ENCODE measurements at places on chromosomes 5 and 9. TPM values are rescaled to one million over a fixed set of nuclear protein-coding genes. Genes with fewer than 3 reads are reported as not detected.

Gene BHMT2
- 34.3 TPM for total RNA-seq

Gene NTNG2
- 11.5 TPM for total RNA-seq

Gene C9orf153
- not detected for total RNA-seq

Gene STXBP1
- total RNA-seq = 15.4 TPM

Gene NXNL2
- not detected for total RNA-seq

Gene TRPM3
- total RNA-seq = 5.3 TPM

Gene GADD45G
- total RNA-seq = 105 TPM

Gene BARHL1
- not detected for total RNA-seq

Gene IFNA8
- not detected for total RNA-seq

Gene PTPN3
- total RNA-seq = 2.5 TPM

DNA sequence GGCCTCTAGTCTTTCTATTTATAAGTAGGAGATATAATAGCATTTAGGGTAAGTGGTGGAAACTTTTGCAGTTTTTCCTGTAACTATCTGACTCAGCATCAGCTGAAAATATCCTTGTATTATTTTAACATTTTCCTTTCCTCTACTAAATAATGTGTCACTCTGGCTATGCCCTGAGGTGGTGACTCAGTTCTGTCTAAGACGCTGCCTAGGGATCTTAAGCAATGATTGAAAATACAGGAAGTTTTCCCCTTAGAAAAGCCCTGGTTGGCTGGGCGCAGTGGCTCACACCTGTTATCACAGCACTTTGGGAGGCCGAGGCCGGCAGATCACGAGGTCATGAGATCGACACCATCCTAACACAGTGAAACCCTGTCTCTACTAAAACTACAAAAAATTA lies 9.3 kb upstream of the EDIL3 start:
- DNase-seq = no peak

GRCh38 chr9:88258601-88259000 lies 120.3 kb upstream of the SPATA31C2 start:
- peak; percentile 56 for DNase-seq

- no peak for DNase-seq
These were observed 521.0 kb upstream of the CHD1 start for GRCh38 chr5:99449786-99450185.

GRCh38 chr9:90906316-90907055 lies 104.9 kb downstream of the SYK start:
- DNase-seq = no peak

GRCh38 chr5:117425163-117425562 lies 850.5 kb upstream of the SEMA6A start:
- DNase-seq = no peak

DNA sequence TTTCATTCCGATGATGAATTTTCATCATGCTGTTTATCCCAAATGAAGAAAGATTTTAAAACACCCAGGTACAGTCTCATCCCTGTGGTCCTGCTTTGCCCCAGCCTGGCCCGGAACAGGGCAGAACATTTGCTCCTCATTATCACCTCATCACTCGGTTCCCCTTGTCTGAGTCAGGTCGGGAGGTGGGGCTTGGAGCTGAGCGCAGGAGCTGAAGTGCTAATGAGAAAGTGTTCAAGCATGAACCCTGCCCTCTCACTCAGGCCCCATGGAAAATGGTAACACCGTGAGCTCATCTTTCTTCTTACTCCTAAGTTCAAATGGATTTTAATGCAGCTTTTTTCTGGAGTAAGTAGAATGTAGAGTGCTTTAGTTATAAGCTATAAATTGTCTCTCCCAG lies 466.2 kb downstream of the KDM4C start:
- DNase-seq = no peak

GRCh38 chr5:153211076-153211475 lies 279.4 kb upstream of the GRIA1 start:
- no peak for DNase-seq

DNA sequence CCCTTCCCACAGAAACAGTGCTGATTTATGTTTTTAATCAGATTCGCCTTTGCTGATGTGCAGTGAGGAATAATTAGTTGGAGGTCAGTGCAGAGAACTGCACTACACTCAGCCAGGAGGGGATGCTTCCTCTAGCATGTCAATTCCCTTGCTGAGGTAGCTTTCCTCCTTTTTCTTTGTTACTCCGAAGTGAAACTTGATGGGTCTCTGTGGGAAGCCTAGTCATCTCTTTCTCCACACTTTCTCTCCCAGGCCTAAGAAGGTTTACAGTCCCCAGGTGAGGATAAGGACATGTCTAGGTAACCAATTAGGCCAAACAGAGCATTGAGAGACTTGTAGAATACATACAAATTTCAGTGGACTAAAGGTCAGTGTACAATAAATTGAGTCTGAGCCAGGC lies 461.8 kb downstream of the KIF4B start:
- no peak for DNase-seq

- DNase-seq = no peak
These were observed 2.7 kb downstream of the PRRC2B start for GRCh38 chr9:131396626-131397025.

DNA sequence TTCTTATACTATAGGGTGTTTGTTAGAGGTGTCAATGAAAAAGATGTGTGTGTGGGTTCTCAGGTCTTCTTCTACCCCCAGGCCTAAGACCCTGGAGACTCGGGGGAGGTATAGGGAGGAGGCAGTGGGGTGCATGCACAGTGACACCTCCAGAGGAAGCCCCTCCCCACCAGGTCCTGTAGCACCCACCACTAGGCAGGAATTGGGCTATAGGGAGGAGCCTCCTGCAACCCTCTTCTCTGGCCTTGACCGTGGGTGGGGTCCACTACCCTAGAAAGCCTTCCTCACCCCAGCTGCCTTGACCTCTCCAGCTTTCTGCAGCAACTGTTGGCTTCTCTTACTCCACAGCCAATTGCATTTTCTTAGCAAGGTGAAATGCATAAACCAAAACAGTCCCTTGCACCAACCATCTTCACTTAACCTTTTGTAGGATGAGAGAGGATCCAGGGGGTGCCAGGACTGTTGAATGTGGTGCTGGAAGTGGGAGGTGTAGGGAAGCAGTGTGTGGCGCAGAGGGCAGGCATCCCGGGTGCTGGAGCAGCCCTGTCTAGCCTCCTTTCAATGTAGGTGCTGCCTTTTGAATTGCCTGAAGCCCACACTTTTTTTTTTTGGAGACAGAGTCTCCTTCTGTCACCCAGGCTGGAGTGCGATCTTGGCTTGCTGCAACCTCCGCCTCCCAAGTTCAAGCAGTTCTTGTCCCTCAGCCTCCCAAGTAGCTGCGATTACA lies 128.5 kb downstream of the RGS3 start:
- DNase-seq = peak; percentile 13

DNA sequence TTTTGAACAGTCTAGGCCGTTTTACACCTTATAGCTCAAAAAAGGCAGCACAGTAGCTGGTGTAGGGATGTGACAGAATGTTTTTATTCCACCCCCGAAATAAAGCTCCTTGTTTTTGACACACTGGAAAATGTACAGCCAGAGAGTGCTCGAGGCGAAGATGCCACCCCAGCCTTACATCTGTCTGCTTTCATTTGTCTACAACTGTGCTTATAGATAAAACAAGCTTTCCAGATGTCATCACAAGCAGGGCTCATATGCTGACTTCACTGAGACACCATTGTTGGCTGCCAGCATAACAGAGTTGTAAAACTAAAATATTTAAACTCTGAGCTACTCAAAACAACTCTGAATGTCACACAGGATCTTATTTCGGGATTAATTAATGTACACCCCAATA lies 386.3 kb downstream of the BNC2 start:
- DNase-seq = no peak

DNA sequence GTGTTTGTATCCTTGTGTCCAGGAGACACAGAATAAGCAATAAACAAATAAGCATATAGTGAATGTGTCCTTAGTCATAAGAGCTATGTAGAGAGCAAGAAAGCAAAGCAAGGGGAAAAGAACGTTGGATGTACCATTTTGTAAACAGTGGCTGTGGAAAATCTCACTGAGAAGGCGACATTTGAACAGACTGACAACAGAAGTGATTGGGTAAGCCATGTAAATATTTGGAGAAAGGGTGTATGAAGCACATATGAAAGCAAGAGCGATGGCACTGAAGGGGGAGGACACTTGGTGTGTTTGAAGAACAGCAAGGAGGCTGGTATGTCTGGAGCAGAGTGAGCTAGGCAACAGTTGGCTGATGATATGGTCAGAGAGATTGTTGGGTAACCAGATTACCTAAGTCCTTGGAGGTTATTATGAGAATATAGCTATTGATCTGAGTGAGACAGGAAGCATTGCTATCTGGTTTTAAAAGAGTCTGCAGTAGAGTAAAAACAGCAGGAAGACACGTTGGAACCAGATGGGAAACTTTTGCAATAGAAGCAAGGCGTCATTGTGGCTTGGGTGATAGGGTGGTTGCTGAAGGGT lies 115.5 kb upstream of the IL7R start:
- no peak for DNase-seq

GRCh38 chr9:2029666-2030170 lies 14.6 kb downstream of the SMARCA2 start:
- no peak for DNase-seq

DNA sequence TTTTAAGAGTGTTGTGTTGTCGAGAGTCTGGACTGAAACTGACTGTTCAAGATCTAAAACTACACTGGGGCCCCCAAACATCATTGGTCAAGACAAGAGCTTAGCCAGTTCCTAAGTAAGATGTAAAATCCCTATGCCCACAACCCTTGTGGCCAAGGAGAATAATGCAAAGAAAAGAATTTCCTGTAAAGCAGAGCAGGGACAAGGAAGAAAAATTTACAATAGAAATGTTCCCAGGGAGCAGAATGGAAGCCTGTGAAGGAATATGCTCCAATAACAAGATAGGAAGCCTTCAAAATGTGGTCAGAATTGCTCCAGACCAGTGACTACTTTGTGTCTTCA lies 20.4 kb downstream of the PPP1R2B start:
- no peak for DNase-seq

- DNase-seq = peak; percentile 99
These were observed at the start of gene POC5 for GRCh38 chr5:75717082-75717922. TSS of gene POC5 (minus strand) at chr5:75717437. CDS start at chr5:75712937, 4,500 bp downstream.

- no peak for DNase-seq
These were observed 79.8 kb downstream of the ARSB start for GRCh38 chr5:78905084-78905938.

GRCh38 chr5:57586649-57587048 lies 104.0 kb upstream of the ACTBL2 start:
- DNase-seq = no peak

- DNase-seq = no peak
These were observed 95.4 kb upstream of the DAB2 start for GRCh38 chr5:39520232-39520572.

- DNase-seq = no peak
These were observed 64.3 kb downstream of the DTWD2 start for GRCh38 chr5:118924006-118924389.

- DNase-seq = no peak
These were observed 12.8 kb downstream of the AKNA start for GRCh38 chr9:114374936-114375335.

- DNase-seq = no peak
These were observed 106.2 kb downstream of the ST8SIA4 start for GRCh38 chr5:100796851-100797250.

GRCh38 chr5:132812123-132812765 lies 858 bp upstream of the SOWAHA start:
- DNase-seq = no peak

DNA sequence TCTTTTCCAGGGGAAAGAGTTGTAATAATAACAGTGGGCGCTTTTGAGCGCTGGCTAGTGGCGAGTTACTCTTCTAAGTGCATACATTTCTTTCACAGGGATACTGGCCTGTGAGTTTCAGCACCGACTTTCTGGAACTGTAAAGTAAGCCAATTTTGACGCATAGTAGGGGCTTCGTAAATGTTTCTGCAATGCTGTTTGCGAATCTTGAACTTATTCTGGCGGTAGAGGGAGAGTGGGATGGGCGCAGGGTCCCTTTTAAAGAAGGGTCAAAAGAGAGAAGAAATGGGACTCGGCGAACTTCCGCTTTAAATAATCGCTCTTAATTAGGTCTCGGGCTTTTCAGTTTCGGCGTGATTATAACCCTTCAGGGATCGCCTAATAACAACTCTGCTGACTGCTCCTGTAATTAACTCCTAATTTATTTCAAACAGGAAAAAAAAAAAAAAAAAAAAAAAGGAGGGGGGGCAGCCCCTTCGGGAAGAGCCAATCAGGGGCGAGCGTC lies 351 bp upstream of the MSX2 start:
- no peak for DNase-seq

GRCh38 chr5:418162-419121 lies 24.5 kb upstream of the EXOC3 start:
- DNase-seq = no peak

GRCh38 chr9:110029429-110029955 lies 178.5 kb downstream of the C9orf152 start:
- peak; percentile 35 for DNase-seq

GRCh38 chr9:34717996-34718614 lies 8.2 kb upstream of the CCL21 start:
- no peak for DNase-seq

DNA sequence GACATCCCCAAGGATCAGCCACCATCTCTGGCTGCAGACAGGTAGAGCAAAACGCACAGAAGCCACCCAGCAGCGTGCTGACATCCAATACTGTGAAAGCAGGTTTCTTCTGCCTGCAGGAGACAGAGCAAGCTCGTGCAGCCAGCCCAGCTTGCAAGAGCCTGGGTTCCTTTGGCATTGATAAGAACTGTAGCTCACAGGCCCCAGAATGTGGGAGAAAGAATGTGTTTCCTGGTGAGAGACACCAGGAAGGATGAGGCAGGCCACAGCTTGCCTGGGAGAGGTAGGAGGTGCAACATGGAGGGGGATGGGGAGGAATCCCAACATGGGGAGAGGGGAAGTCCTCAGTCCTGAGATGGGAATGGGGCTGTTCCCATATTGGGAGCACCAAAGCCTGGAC lies 34.0 kb upstream of the ARAP3 start:
- no peak for DNase-seq

DNA sequence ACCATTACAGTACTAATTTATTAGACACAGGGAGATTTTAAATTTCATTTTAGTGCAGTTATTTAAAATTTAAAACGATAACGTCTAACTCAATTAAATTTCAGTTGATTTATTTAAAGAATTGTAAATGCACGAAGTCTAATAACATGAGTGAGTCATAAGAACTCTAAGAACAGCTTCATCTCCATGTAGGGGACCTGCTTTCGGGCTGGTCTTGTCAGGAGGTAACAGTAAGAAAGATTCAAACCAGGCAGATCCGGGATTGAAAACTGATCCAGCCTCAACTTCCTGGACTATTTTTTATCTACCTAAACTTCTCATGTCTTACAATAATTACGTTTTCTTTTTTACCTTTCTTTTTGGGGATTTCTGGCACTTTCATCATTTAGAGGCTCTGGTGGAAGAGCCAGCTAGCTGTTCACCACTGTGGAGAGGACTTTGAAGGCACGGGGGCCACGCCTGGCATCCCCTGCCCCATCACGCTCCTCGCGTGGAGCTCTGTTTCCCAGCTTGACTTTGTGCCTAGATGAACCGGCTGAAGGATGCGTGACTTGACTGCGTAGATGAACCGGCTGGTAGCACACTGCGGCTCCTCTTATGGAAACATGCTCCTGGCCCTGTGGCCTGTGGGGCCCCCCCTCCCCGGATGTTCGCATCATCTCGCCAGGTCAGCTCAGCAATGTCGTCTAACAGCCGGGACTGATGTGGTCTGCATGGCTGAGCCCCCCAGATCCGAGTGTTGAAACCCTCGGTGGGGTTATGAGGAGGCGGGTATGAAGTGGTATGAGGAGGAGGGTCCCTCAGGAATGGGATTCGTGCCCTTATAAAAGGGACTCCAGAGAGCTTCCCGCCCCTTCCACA lies 26.0 kb downstream of the NDUFS6 start:
- no peak for DNase-seq

- DNase-seq = no peak
These were observed 76.2 kb upstream of the IL6ST start for GRCh38 chr5:56070851-56071465.

- no peak for DNase-seq
These were observed 46.0 kb downstream of the NEK6 start for GRCh38 chr9:124303762-124304161.
